Esophagus squamous epithelium (tissue), 5 donors: ENCODE measurements at places on chromosomes 2 and 18.

- DNase-seq, result no peak
These were observed 117.7 kb downstream of the CRIM1 start for GRCh38 chr2:36473230-36473629.

GRCh38 chr18:10401521-10401920 lies 52.9 kb upstream of the APCDD1 start:
- no peak for DNase-seq

DNA sequence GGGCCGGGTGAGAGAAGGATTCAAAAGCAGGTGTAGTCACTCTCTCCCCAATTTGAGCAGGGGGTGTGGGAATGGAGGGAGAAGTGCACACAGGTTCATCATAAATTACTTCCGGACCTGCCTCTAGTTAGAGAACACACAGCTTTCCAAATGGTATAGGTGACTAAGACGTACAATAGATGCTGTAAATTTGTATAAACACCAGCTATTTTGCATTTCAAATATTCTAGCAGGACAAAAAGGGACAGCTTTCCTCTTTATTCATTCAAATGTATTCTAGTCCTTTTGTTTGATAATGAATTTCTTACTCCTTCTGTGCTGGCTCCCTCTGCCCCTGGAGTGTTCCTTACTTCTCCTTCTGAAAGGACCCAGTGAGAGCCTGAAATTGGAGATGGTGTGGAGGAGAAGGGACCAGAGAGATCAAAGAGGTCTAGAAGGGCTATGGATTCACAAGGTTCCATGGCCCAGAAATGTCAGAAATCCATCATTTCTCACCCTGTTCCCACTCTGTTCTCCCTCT lies 53.2 kb upstream of the SH3BP4 start:
- DNase-seq, result no peak

DNA sequence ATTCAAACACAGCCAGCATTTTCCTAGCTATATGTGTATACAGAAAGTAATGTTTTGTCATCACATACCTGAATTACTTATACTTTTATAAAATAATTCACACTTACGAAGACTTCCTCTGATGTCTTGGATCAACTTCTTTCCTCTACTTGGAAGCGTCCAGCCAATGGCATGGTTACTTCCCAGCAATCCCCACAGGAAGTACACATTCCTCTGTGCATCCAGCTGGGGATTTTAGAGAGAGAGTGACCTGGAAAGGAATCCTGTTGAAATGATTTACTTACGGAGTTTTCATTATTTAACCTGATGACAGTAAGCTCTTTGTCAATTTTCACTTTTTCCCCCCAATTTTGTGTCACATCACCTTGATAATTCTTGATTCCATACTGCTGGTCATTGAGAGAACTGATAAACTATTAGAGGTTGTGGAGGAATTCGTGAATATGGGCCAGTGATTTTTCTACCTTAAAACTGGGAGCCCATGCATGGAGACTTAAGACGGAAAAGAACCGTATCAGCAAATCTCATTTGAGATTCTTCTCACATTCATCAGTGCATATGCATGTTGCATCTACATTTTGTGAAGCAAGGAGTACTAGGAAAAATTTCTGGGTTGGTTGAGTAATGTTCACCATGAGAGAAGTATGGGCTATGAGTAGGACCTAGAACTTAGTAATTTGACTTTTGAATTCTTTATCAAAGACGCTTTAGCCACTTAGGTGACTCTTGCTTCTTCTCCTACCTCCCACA lies 9.0 kb upstream of the IL18R1 start:
- DNase-seq, result no peak

- no peak for DNase-seq
These were observed 44.3 kb downstream of the AQP4 start for GRCh38 chr18:26821181-26821580.

GRCh38 chr18:8705238-8705960 lies at the start of gene MTCL1:
Gene MTCL1, plus strand, starts transcription at chr18:8705556. Its CDS starts 105 bp downstream, at chr18:8705661.
- no peak for DNase-seq
